ENCODE measurements at places on chromosomes 16 and 17.

- DNase-seq, result no peak
Measured at GRCh38 chr17:15508466-15508865, 41.0 kb upstream of the CDRT4 start.

DNA sequence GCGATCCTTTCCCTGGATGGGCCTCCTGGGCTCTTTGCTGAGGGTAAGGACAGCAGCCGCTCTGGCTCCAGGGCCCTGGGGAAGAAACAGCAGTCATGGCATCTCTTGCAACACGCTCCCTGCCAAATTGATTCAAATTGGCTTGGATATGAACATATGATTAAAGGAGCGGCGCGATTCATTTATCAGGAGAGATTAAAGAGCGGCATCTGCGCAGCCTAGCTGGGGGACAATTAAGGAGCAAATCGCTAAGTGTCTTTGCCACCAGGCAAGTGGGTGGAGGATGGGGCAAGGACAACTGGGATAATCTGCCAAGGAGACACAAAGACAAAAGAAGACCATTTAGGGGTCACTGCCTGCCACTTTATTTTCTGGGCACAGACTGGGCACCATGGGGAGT lies 27.8 kb downstream of the PIPOX start:
- DNase-seq, result no peak

DNA sequence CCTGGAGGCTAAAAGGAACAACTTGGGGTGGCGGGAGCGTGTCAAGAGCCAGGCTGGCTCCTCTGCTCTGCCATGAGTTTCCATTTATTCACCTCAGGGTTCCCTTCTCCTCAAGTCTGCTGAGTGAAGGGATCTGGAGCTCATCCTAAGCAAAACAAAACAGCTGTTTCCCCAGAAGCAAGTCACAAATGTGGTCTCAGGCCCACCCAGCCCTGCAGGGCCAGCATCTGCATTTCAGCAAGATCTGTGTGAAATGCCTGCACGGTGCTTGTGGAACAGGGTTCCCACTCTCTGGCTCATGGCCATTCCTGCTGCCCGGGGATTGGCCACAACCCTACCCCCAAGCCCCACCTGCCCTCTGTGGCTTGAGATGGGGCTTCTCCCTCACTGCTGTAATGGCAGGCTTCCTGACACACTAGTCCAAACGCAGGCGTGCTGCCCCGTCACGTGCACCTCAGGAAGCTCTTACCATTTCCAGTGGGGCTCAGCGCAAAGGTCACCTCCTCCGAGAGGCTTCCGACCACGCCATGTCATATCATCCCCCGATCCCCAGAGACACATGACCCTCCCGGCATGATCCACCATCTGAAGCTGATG lies 2.3 kb downstream of the SLC38A8 start:
- no peak for DNase-seq

GRCh38 chr17:72191921-72192799 lies 71.3 kb downstream of the SOX9 start:
- no peak for DNase-seq

- DNase-seq, result peak; percentile 76
Measured at GRCh38 chr17:79042421-79043190, 18.6 kb downstream of the C1QTNF1 start.

DNA sequence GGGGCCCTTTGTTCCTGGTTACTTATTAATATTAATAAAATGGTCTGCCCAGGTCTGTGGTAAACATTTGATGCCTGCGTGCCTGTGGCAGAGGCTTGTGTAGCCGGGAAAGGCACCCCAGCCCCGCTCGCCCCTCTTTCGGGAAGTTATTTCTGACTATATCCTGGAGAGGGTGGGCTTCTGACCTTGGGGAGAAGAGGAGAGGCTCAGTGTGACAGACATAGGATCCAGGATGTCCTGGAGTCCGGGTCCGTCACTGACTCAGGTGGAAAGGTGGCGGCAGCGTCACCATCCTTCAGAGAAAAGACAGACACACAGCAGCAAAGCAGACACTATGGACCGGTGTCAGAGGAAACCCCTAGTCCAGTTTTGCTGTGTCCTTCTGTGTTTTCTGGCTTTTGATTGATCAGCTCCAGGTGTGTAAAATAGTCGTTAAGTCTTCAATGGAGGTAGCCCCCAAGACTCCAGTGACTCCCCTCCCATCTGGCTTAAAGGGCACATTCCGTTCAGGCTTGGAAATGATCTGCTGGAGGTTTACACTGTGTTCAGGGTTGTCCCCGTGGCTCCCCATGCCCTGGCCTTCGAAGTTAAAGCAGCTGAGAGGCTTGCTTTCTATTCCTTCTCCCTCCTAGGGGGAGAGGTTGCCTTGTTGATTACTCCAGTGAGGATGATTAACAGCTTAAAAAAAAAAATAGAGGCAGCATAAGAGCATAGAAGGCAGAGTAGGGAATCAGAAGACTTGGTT lies 81.6 kb downstream of the CCDC182 start:
- no peak for DNase-seq

DNA sequence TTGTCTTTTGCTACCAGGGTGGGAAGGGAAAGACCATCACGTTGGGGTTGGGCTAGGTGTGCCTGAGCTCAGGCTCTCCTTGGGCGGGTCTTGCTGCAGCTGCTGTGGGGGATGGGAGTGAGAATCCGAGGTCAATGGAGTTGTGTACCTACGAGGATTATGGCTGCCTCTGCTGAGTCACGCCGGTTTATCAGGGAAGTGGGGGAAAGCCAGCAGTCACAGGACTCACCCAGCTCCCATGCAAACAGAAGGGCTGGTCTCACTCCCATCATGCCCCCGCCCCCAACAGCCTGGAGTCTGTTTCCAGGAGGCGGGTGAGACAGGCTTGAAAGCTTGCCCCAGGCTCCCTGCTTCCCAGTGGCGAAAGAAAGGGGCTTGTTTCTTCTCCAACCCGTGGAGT lies 1259.0 kb upstream of the GOT2 start:
- no peak for DNase-seq

DNA sequence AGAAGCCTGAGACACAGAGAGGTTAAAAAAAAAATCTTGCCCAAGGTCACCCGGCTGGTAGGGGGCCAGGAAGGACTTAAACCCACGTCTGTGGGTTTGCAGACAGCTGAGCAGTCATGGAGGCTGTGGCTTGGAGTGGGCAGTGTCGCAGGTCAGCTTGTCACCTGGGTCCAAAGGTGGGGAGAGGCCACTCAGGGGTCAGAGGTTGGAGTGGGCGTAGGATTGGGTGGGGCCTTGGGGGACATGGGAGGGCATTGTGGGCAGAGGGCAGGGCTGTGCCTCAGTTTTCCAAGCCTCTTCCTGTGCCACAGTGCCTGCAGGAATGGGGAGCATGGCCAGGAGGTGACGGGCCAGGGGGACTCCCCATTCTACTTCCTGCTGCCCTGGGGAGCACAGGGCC lies 2.0 kb upstream of the NDRG4 start:
- DNase-seq, result no peak

DNA sequence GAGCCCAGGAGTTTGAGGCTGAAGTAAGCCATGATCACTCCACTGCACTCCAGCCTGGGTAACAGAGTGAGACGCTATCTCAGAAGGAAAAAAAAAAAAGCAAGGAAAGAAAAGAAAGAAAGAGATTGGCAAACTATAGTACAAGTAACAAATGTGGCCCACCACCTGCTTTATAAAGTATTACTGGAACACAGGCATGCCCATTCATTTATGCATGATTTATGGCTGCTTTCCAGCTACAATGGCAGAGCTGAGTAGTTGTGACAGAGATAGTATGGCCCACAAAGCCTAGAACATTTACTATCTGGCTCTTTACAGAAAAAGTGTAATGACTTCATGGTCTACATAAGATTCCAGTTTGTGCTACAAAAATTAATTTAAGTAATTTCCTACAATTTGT lies 23.6 kb downstream of the C16orf87 start:
- no peak for DNase-seq

GRCh38 chr17:57714665-57715180 lies 30.4 kb downstream of the CCDC182 start:
- no peak for DNase-seq

GRCh38 chr16:29719063-29719462 lies 26.7 kb downstream of the C16orf54 start:
- DNase-seq, result no peak

GRCh38 chr17:2689411-2690164 lies 22.0 kb downstream of the CLUH start:
- DNase-seq, result peak; percentile 32

- no peak for DNase-seq
Measured at GRCh38 chr16:19784183-19784736, 66.2 kb downstream of the IQCK start.

DNA sequence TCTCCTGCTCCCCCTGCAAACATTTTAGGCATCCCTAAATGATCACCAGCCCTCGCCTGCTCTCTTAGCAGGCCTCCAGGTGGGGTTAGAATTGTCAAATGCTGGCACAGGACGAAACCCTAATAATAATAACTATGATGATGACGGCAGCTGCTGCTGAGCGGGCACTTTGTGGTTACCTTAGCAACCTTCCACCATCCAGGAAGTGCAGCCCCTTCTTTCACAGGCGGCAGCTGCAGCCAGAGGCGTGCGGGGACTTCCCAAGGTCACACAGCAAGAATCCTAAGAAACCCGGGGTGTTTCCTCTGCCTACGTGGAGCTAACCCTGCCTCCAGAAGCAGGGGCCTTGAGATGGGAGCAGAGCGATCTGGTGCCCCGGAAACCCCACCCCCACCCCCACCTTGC lies 22.4 kb upstream of the EIF1 start:
- DNase-seq, result no peak

DNA sequence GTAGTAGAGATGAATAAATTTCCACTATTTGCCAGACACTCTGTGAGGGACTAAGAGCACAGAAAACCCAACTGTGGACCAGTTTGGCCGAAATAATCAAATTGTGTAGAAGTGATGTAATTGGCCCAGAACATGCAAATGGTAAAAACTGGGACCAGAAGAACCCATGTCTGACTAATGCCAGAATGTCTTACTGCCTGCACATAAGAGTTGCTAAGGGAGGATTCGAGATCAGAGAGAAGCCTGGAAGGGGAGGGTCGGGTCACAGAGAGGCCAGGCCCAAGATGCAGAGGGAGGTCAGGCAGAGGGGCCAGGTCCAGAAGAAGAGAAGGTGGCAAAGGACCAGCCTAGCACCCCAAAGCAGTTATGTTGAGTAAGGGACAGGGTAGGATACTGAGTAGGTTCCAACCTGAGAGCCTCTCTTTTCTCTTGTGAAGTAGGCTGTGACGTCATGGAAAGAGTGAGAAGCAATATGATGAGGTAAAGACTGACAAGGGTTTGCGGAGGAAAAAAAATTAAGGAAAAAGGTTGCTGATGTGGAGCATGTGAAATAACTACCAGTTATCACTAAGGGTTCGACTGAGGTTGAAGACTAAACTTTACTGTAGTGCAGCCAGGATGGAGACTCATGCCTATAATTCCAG lies 53.2 kb downstream of the SKAP1 start:
- no peak for DNase-seq

GRCh38 chr16:67804853-67805542 lies 1.4 kb downstream of the RANBP10 start:
- no peak for DNase-seq

- no peak for DNase-seq
Measured at GRCh38 chr16:55513616-55514015, 4.7 kb downstream of the LPCAT2 start.

DNA sequence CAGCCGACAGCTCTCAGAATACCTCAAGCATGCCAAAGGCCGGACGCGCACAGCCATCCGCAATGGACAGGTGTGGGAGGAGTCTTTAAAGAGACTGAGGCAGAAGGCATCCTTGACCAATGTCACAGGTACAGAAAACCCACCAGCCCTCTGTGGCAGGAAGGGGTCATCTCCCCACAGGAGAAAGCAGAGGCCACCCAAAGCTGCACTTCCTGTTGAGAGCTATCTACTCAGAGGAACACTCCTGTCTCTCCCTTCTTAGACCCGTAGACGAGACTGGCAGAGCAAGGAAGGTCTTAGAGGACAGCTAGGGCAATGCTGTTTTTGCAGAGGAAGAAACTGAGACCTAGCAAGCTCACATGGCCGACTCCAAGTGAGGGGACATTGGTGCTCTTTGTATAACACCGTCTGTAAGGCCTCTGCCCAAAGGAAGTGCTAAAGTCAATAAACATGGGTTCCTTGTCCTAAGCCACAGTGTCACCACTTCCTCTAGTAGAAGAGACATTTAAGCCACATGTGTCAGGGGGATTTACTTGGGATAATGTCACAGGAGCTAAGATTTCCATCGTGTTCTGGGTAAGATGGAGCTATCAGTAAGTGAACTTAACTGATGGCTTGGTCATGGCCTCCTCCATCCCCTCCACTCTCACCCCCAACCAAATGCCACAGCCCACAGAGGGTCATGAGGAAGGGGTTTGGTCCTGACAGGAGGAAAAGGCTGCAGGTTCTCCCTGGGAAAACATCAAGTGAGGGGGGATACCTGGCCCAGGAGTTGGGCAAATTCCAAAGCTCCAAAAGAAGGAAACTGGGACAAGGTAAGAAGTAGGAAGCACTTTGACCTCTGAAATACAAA lies 9.4 kb downstream of the LPO start:
- no peak for DNase-seq

GRCh38 chr17:40366861-40367518 lies 2.5 kb upstream of the GJD3 start:
- no peak for DNase-seq

- no peak for DNase-seq
Measured at GRCh38 chr16:87471278-87472141, 21.3 kb downstream of the ZCCHC14 start.

- DNase-seq, result no peak
Measured at GRCh38 chr16:83856792-83857191, 42.1 kb upstream of the MLYCD start.

DNA sequence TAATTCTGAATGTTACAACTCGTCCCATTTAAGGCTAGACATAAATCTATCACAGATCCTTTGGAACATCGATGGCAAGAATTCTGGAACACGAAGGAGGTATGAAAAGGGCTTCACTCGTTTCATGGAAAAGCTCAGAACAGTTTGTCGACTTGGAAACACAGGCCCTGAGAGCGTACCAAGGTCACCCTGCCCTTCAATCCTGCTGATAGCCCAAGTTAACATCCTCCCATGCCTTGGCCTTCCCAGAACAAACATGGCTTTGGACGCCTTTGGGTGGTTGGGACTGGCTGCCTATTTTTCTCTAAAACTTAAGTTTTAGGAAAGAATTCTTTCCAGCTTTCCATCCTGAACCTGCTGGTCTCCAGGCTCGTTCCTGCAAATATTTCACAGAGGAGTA lies 396.1 kb downstream of the MAF start:
- no peak for DNase-seq

- DNase-seq, result no peak
Measured at GRCh38 chr16:11583889-11584565, 2.7 kb downstream of the LITAF start.

DNA sequence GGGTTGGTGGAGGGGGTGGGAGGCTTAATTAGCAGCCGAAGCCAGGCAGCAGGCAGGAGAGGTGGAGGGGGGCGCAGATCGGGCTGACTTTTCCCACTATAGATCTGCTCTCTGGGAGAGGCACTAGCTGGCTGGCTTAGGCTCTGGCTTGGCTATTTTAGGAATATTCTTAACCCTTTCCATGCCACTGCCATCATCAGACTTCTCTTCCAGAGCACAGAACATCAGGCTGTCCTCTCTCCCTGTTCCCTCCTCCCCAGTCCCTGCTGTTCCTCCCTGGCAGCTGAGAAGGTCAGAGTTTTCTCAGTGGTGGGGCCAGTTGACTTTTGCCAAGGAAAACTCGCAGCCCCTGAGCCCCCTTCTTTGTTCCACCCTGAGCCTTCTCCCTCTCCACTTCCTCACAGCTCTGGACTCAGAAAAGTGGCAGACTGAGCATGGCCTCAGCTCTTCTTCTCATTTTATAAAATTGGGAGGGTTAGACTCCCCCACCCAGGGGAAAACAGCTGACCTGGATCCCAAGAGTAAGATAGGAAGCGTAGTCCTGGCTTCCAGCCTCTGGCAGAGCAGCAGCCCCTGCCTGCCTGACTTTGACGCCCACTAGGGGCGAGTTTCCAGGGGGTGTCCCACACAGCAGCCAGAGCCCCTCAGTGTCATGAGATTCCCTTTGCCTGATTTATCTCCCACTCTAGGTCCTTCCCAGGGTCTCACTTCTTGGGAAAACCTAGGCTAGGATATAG lies 9.9 kb upstream of the C1QL1 start:
- no peak for DNase-seq

Data from activated T-cell treated with anti-CD3 and anti-CD28 coated beads, Interleukin-2, amount 50 U/mL, for 1 hour (primary cell).